ENCODE measurements at places on chromosomes 5 and 9.
A peak's percentile ranks its signal among the peaks of the same experiment; 100 is the strongest.

DNA sequence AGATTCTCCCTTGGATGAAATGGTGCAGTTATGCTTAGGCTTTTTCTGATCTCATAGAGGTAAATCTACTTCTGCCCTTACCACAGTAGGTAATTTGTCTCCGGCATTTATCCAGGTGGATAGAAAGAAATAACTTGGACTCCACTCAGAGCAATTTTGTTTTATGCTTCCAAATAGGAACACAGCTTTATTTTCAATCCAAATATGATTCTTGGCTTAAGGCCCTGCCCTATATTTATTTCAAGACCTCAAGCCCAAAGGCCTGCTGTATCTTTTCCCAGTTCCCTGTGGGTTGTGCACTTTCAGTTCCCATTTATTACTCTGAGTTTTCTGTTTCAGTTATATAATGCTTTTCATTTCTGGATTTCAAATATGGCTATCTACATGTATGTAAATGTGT, 274.2 kb upstream of the SMC2 start:
- DNase-seq, result no peak

- no peak for DNase-seq
These were observed 422.5 kb downstream of the CDH18 start for GRCh38 chr5:19565466-19565865.

- DNase-seq, result no peak
These were observed 77.6 kb downstream of the CDO1 start for GRCh38 chr5:115738830-115739229.

GRCh38 chr5:118303296-118303695, 685.1 kb downstream of the DTWD2 start:
- DNase-seq, result no peak

- DNase-seq, result no peak
These were observed 51.3 kb downstream of the SNX24 start for GRCh38 chr5:122896598-122897282.

DNA sequence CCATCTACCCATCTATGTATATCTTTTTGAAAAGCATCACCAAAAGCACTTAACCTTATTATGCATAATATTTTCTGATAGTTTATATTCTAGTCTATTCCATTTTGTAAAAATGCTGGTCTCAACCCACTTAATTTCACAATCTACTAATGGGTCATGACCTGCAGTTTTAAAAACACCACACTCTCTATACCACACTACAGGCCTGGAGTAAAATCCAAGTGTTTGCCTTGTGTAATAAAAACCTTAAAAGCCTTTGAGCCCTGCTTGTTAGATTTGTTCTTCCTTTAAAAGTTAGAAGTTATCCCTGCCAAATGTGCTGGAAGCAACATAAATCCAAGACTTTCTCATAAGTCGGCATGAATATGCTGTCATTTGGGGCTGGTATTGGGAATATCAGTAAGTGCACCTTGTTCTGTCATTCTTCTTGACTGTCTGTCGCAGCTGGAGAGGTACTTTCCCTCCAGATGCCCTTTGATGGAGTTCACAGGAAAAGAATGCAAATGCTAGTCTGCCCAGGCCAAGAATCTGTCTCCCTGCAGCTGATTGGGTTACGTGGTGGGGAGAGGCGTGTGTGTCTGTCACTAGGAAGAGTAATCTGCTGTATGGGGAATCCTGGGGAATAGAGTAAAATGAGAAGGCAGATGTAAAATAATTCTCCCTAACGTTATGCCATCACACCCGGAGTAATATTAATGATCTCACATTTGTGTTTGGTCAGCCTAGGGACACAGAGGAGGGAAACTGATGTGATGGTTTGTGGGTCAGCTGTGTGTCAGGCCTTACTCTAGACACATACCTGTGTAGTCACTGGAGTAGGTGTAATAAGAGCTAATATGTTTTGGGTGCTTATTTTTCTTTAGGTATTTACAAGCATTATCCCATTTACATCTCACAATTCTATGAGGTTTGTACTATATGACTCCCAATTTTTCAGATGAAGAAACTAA, 79.4 kb downstream of the ZNF366 start:
- no peak for DNase-seq

- DNase-seq, result no peak
These were observed 36.7 kb upstream of the ANXA1 start for GRCh38 chr9:73114958-73115357.

- no peak for DNase-seq
These were observed 145.9 kb downstream of the YIPF5 start for GRCh38 chr5:144024545-144024944.

DNA sequence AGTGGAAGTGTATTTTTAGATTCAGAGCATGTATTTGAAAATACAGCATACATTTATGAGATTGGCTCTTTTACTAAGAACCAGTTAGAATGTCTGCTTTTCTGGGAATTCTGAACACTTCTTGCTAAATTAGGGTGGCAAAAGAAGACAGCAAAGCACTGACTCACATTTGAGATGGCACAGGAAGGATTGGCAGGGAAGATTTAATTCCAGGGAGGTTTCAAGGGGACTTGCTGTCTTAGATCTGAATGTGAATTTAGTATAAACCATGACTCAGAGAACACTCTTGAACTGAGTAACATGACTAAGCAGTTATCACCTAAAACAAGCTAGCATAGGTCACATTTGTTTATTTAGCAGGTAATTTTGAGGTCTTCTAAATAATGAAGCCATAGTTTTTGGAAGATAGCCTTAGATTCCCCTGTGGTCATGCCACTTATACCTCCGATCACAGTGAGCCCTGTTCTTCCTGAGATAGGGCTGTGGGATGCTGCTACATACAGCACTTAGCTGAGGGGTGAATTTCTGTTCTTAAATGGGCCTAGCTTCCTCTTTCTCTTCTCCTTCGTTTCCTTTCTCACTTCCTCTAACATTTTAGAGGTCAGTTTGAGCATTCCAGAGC, 173.8 kb downstream of the PCSK1 start:
- no peak for DNase-seq

- DNase-seq, result no peak
These were observed 75.4 kb downstream of the UHRF2 start for GRCh38 chr9:6488395-6488794.

DNA sequence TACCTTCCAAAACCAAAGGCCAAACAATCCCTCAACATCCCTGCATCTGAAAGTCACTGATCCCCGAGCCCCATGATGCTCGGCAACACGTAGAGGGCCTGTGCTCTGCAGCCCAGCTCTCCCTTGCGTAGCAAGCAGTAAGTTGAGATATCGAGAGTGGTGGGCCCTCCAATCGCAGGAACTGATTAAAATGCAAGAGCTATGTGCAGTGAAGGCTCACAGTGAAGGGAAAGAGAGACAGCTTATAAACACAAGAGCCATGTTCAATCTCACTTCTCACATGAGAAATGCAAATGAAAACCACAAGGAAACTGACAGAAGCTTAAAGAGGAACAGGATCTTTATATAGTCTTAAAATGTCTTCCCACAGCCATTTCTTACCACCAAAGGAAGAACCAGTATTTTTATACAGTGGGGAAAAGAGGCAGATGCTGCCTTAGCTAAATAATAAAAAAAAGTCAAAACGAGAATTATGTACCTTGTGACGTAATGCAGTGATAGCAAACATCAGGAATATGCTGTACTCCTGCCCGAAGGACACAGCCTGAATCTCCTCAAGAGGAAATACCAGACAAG, 24.6 kb downstream of the TTF1 start:
- no peak for DNase-seq

GRCh38 chr5:167381457-167381856, 910.0 kb upstream of the WWC1 start:
- no peak for DNase-seq

- peak; percentile 64 for DNase-seq
These were observed 79.4 kb downstream of the ESM1 start for GRCh38 chr5:54905942-54906537.
